ENCODE measurements at places on chromosomes 1 and 21.

GRCh38 chr1:56065729-56066128 is 513.6 kb downstream of the PLPP3 start:
- DNase-seq, result no peak

GRCh38 chr1:66932291-66932690 is 7.5 kb downstream of the MIER1 start:
- no peak for DNase-seq

DNA sequence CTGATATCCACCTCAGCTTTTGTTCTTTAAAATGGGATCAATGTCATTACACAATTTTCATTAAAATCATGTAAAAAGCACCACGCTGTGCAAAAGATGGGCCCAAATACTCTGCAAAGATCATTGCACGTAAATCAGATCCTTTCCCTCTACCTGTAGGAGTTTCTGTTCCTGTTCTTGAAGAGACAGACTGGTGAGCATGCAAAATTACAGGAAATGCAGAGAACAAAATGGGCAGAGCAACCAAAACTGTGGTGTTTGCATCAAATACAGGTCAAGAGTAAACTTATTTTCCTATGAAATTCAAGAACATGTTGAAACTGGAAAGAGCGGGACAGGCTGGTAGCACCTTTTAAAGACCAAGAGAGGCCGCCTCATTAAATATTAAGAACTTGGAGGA is 294.9 kb upstream of the ADGRL2 start:
- DNase-seq, result no peak

- DNase-seq, result no peak
Measured at GRCh38 chr1:157782931-157783330, 6.0 kb upstream of the FCRL2 start.

- DNase-seq, result no peak
Measured at GRCh38 chr1:161164901-161165610, 1.2 kb upstream of the PPOX start.

DNA sequence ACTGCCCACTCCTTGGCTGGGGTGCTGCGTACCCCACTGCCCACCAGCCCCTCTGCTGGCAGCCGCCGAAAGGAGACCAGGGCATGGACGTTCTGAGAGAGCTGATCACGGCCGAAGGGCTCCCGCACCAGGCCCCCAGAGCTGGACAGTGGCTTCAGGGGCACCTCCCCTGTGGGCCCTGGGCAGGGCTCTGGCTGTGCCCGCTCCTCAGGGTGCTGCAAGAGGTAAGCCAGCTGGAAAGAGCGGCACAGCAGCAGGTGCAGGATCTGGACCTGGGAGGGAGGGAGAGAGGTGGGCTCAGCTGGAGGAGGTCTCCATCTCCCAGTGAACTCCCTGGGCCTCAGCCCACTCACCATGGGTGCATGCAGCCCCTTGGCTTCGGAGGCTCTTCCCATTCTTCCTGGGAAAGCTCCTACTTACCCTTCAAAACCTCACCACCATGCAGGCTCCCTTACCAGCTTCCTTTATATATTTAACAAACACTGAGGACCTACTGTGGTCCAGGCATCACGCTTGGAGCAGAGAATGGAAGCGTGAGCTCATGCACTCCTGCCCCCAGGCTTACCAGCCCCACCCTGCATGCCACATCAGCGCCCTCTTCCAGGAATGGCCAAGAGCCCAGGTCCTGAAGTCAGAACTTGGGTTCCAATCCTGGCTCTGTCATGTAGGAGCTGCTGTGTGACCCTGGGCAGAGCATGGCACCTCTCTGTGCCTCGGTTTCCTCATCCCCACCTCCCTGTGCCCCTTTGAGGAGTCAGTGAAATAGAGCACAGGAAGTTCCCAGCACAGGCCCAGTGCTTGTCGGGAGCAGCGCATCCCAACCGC is 6.8 kb upstream of the KIF17 start:
- no peak for DNase-seq

DNA sequence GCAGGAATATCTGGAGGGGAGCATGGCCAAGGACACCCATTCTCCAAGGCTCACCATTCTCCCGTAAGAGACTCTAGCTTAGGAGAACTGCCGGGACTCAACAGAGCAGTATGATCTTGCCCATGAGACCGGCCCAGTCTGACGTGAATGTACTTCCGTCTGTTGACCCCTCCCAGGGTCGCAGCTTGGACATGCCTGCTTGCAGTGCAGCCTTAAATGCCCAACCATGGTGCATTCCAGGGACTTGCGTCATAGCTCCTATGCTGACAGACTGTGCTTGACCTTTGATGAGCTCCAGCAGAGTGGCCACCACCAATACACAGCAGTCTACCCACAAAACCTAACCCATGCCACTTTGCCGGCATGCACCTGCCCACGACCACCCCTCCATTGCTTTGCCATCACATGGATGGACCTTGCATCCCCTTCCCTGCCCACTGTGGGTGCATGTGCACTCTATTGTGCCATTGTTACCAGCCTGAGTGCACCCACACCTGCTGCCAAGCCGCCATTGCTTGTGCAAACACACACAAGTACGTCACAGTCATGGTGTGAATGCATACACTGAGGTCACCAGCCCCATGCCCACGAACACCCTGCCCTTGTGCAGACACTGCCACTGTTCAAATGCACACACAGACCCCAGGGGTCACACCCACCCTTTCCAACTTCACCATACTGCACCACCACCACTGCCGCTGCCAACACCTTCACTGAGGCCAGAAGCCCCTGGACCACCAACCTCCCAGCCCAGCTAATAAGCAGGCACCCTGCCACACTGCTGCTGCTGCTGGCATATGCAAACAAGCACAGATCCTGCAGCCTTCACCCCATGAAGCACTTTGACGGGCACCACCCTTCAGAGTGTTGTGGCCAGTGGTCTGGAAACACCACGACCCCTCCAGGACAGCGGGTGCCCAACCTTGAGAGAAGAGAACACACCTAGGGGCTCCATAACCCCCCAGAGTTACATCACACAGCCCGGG is 1141.3 kb downstream of the BRINP3 start:
- DNase-seq, result no peak

DNA sequence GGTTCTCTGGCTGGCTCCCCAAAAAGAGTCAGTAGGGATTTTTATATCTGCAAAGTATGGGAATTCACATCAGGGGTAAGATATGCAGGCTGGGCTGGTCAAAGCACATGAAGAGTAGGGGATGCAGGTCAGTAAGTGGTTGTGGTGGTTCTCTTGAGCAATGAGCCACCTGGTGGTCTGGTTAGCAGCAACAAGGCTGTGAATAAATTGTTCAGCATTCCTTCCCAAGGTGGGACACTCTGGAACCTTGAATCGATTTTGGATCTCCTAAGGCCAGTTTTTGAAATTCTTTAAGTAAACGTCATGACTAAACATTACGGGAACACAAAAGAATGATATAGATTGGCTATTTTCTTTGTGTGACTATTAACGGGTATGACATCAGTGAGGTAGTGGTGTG is 563.0 kb upstream of the NEGR1 start:
- DNase-seq, result no peak

GRCh38 chr1:118118469-118118868 is 66.6 kb downstream of the SPAG17 start:
- DNase-seq, result no peak

GRCh38 chr21:38798081-38798480 is 7.6 kb upstream of the ETS2 start:
- no peak for DNase-seq

DNA sequence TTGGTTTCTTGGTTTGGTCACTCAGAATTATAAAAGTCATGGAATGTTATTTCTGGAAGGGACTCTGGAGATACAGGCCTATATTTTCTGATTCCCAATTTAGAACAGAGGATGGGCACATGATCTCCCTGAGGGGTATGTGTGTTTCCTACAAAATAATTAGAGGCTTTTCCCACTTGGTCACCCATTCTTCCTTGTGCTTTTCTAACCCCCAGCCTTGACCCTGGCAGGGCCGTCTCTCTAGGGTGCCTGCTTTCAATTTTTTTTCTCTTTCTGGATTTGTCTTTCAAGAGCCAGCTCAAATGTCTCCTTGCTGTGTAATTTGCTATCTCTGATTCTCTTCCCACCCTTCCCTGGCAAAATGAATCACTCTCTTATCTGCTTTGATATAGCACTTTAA is 131.9 kb downstream of the HLX start:
- DNase-seq, result no peak

DNA sequence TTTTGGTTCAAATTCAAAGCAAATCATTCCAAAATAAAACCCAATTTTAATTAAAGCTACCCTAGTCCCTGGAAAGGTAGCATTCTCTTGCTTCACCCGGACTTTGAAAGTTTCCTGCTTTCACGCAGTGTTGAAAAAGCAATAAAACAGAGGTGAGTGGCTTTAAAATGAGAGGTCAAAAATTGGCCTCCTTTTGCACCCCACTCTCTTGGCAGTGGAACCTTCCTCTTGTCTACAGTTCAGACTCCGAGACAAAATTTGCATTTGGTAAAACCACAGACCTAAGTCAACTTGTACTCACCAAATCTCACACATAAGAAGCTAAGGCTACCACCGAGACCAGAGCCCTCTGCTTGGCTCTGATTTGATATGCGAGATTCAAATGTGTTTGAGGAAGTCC is 252.7 kb downstream of the TTLL7 start:
- no peak for DNase-seq

- DNase-seq, result no peak
Measured at GRCh38 chr1:32736812-32737791, 34.5 kb upstream of the SYNC start.

- no peak for DNase-seq
Measured at GRCh38 chr1:229027622-229028182, 243.2 kb upstream of the RAB4A start.

DNA sequence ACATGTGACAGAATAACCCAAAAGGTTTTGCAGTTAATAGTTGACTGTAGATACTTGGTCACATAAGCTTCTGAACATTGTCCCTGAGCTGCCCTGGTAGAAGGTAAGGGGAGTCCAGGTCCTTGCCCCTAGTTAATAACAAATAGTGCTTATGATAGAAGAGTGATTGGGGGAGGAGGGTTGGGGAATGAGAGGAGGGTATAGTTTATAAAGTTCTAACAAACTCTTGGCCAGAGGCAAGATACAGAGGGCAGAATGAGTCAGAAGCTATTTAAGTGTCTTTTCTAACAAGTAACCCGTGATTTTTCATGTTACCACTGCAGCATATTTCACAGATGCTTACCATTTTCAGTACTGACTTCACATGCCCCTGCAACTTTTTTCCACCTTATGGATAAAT is 26.7 kb upstream of the MYOCOS start:
- DNase-seq, result no peak

GRCh38 chr1:247421074-247421473 is 5.1 kb downstream of the NLRP3 start:
- DNase-seq, result peak; percentile 9
